ENCODE measurements at places on chromosomes 2 and 18. TPM values are rescaled to one million over a fixed set of nuclear protein-coding genes. Genes with fewer than 3 reads are reported as not detected.

DNA sequence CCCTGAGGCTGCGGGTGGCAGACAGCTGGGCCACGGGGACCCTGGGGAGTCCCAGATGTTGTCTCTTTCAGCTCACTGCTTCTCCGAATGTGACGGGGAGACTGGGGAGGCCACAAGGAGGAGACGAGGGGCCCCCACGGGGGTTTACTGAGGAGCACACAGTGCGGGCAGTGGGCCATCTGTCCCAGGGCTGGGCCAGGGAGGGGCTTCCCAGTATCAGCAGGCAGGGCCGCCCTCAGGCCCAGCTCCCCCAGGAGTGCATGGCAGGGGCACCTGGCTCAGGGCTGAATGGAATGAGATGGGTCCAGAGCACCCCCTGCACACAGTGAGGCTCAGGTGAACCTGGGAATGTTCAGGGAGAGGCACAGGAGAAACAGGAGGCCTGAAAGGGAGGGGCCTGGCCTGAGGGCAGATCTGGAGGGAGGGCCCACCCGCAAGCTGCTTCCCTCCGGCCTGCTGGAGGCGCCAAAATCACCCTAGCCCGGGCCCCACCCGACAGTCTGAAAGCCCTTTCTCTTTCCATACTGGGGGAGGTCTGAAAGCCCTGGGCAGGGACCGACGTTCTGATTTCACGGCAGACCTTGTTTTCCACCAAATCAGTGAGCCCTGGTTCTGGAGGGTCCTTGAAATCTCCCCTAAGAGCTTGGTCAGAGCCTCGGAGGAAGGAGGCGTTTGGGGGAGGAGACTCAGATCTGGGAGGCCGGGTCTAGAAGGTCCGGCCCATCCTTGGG is 35.5 kb upstream of the PTMA start:
- H3K36me3 ChIP-seq: no peaks in the 10 kb centered on the region
- H3K27ac ChIP-seq: peak overlapping the region; percentile 91
- no peak for DNase-seq
- no peaks in the 10 kb centered on the region for H3K27me3 ChIP-seq

DNA sequence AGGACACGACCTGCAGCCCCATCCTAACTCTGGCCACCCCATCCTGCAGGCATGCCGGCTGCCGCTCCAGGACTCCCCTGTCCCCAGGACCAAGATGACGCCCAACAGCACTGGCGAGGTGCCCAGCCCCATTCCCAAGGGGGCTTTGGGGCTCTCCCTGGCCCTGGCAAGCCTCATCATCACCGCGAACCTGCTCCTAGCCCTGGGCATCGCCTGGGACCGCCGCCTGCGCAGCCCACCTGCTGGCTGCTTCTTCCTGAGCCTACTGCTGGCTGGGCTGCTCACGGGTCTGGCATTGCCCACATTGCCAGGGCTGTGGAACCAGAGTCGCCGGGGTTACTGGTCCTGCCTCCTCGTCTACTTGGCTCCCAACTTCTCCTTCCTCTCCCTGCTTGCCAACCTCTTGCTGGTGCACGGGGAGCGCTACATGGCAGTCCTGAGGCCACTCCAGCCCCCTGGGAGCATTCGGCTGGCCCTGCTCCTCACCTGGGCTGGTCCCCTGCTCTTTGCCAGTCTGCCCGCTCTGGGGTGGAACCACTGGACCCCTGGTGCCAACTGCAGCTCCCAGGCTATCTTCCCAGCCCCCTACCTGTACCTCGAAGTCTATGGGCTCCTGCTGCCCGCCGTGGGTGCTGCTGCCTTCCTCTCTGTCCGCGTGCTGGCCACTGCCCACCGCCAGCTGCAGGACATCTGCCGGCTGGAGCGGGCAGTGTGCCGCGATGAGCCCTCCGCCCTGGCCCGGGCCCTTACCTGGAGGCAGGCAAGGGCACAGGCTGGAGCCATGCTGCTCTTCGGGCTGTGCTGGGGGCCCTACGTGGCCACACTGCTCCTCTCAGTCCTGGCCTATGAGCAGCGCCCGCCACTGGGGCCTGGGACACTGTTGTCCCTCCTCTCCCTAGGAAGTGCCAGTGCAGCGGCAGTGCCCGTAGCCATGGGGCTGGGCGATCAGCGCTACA is 2.1 kb downstream of the GPBAR1 start:
- no peaks in the 10 kb centered on the region for H3K27me3 ChIP-seq
- H3K36me3 ChIP-seq: peaks cover 34% of the 10 kb centered on the region
- no peak overlapping the region for H3K4me3 ChIP-seq
- peaks cover 33% of the 10 kb centered on the region for H3K4me1 ChIP-seq
- no peak overlapping the region for H3K27ac ChIP-seq

DNA sequence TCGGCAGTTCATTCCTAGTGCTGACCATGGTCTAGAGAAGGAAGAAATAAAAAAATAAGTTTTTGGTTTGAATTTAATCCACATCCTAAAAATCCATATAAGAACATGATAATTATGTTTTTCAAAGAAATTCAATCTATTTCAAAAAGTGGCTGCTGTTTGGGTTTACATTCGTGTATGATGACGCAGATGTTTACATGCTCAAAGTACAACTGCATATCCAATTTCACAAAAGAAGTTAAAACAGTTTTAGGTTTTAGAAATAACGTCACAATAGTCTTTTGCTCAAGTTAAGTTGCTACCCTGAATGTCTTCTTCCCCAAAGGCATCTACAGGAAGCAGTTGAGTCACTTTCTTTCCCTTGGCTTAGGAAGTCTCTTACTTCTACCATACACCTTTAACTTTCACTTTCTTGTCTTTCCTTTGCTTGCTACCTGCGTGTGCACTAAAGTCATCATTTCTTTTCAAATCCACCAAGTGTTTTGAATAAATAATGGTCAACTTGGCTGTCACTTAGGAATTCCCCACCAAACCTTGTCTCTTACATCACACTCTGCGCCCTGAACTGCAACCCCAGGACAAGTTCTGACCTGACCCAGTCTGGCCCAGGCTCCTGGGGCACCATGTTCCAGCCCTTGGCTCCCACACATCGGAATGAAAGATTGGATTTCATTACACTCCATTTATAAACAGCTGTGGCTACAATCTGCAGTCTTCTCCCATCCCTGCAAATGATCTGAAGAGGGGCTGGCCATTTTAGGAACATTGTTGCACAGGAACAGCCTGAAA is 28.4 kb downstream of the FAM237A start:
- no peaks in the 10 kb centered on the region for H3K27me3 ChIP-seq
- no peaks in the 10 kb centered on the region for H3K36me3 ChIP-seq
- DNase-seq: no peak

GRCh38 chr2:12451726-12452125 is 265.0 kb upstream of the TRIB2 start:
- H3K27ac ChIP-seq: peak overlapping the region; percentile 1
- DNase-seq: no peak
- H3K4me3 ChIP-seq: no peak overlapping the region
- H3K36me3 ChIP-seq: no peaks in the 10 kb centered on the region

GRCh38 chr2:179686718-179687342 is 174.6 kb downstream of the ZNF385B start:
- DNase-seq: no peak
- H3K36me3 ChIP-seq: no peaks in the 10 kb centered on the region
- no peaks in the 10 kb centered on the region for H3K4me1 ChIP-seq

DNA sequence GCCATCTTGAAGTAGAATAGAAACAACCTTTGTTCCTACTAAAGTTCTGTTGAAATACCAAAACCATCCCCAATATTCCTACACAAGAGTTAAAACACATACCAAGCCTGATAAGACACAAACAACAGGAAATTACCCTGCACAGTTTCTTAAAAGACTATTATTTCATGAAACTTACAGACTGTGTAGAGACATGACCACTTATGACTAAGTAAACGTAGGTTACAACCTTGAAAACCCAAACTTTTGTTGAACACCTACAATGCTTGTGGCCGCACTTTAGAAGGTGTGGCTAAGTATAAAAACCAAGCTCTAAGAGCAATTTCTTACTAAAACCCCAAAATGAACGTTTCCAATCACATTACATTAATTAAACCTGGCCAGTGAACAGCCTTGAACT is 2.0 kb downstream of the SMAD2 start:
- no peaks in the 10 kb centered on the region for H3K36me3 ChIP-seq
- peak overlapping the region; percentile 89 for H3K4me3 ChIP-seq
- no peaks in the 10 kb centered on the region for H3K27me3 ChIP-seq
- peak overlapping the region; percentile 99 for H3K27ac ChIP-seq
- no peak for DNase-seq

GRCh38 chr2:102126169-102126568 is 16.4 kb upstream of the IL1R1 start:
- H3K36me3 ChIP-seq: no peaks in the 10 kb centered on the region
- H3K27me3 ChIP-seq: no peaks in the 10 kb centered on the region
- H3K27ac ChIP-seq: no peak overlapping the region

GRCh38 chr18:41145516-41145915 is 809.5 kb upstream of the PIK3C3 start:
- no peaks in the 10 kb centered on the region for H3K4me1 ChIP-seq
- no peaks in the 10 kb centered on the region for H3K27me3 ChIP-seq
- no peaks in the 10 kb centered on the region for H3K36me3 ChIP-seq
- H3K27ac ChIP-seq: no peak overlapping the region

- no peak overlapping the region for H3K4me3 ChIP-seq
- no peak overlapping the region for H3K27ac ChIP-seq
- no peak for DNase-seq
Measured at GRCh38 chr2:1045109-1045508, 94.5 kb downstream of the SNTG2 start.

GRCh38 chr2:82803307-82803706 is 1655.8 kb downstream of the SUCLG1 start:
- no peaks in the 10 kb centered on the region for H3K27me3 ChIP-seq
- H3K4me1 ChIP-seq: no peaks in the 10 kb centered on the region
- no peak overlapping the region for H3K4me3 ChIP-seq
- no peaks in the 10 kb centered on the region for H3K36me3 ChIP-seq
- DNase-seq: no peak

DNA sequence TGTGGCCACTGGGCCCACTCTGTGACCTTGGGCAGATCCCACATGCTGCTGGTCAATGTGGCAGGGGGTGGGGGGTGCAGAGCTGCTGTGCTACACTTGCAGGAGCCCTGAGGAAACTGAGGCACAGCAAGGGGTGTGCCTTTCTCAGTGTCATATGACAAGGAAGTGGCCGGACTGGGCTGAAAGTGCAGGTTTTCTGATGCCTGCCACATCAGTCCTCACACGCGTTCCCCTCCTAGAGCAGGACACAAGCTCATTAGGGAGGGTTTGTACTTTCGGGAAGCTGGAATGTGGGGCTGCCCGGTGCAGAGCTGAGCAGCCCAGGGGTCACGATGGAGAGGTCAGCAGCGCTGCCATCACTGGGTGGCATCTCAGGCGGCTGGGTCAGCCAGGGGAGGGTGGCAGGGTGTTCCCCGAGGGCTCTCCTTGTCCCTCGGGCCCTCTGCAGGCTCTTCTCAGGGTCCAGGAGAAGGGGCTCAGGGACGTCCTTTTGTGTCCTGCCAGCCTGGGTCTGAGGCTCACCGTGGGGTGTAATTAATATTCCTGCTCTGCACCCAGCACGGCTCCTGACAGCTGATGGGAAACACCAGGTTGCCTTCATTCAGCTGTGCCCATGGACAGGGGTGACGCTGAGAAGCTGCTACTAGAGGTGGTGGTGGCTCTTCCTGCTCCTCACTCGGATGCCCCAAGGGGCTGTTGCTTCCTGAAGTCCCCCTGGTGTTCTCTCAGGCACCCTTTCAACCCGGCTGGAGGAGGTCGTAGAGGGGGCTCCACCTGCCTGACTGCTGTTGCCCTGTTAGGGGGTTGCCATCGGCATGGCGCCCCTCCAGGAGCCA is 62.1 kb upstream of the HDAC4 start:
- H3K4me1 ChIP-seq: peaks cover 40% of the 10 kb centered on the region
- H3K4me3 ChIP-seq: no peak overlapping the region
- no peaks in the 10 kb centered on the region for H3K36me3 ChIP-seq
- no peak for DNase-seq
- no peaks in the 10 kb centered on the region for H3K27me3 ChIP-seq

The RRM2 gene
- total RNA-seq: 65.1 TPM

The TNS1 gene
- 44.1 TPM for total RNA-seq

The ME2 gene
- total RNA-seq: 26.2 TPM

The ANKRD30BL gene
- total RNA-seq: not detected

The SP9 gene
- not detected for total RNA-seq

The AMER3 gene
- not detected for total RNA-seq

Measured in esophagus squamous epithelium (tissue), 5 donors.